ENCODE measurements at places on chromosomes 1 and 21.
A peak's percentile ranks its signal among the peaks of the same experiment; 100 is the strongest.

- DNase-seq, result peak; percentile 58
Observed at GRCh38 chr1:32773018-32773763, 44.0 kb downstream of the YARS1 start.

GRCh38 chr21:33541105-33541711 is 709 bp downstream of the GART start:
- no peak for DNase-seq

DNA sequence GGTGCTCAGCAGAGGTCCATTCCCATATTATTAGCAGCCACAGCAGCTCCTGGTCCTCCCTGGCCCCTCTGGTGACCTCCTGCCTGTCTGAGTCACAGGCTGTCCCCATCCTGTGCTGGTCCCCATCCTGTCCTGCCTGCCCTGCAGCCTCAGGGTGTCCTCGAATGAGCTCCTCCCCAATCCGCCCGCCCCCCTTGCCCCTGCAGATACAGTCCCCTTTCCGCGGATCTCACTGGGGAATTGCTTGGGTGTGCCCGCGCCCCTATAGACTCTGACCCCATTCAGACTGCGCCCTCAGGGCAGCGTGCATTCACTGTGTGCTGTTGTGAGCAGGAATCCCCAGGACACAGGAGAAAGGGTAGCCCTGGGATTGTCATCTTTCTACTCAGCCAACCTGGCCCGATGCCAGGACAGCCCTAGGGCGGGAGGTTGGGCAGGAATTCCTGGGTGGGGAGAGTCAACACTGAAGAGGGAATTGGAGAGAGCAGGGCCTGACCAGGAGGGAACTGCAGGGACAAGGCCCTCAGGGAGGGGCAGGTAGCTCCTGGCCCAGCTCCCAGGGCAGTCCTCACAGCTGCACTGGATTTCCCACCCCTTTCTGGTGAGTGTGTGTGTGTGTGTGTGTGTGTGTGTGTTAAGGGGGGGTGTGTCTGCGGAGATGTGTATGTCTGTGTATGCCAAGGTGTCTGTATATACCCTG is 1.1 kb upstream of the GUCA2A start:
- no peak for DNase-seq

GRCh38 chr1:171841931-171842761 is 848 bp downstream of the DNM3 start:
- peak; percentile 2 for DNase-seq

- no peak for DNase-seq
Observed at GRCh38 chr1:145999321-146000024, 3.1 kb upstream of the TXNIP start.
